Stimulated activated CD4-positive, alpha-beta T cell treated with anti-CD3 and anti-CD28 coated beads, Interleukin-15, amount 100 ng/mL, for 1 hour (primary cell): ENCODE measurements at places on chromosomes 7 and 10.

DNA sequence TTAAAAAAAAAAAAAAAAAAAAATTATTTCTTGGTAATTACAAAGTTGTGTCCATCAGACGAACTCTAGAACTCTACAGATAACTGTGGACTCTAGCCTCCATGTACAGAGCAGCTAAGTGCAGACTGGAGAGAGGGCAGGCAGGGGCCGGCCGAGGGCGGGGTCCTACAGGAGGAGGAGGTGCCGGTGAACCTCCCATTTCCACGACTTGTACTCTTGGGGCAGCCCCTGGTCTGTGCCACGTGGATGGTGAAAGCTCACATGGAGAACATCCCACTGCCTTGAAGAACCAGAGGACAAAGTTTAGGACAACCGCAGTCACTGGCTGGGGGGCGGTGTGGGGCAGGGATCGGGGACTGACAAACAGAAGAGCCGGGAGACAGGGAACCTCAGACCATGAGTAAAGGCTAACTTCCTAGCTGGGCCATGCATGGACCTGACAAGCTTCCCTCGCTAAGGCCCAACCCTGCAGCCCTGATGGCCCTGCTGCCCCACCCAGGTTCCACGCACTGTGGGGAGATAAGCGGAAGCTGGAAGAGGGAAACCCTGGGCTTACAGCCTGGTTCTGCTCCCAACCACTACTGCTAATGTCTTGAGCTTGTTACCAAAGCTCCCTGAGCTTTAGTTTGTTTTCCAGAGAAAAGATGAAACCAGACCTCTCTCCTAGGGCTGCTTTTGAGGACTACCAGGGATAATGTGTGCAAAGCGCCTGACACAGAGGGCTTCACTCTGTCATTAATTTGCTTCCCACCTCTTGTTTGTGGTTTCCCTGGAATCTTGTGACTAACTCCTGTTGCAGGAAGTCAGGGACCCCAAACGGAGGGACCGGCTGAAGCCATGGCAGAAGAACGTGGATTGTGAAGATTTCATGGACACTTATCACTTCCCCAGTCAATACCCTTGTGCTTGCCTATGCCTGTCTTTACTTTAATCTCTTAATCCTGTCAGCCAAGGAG is 16.1 kb upstream of the SEC61G start:
- DNase-seq = no peak

GRCh38 chr7:78429878-78430277 is 631.3 kb downstream of the PHTF2 start:
- DNase-seq = no peak

DNA sequence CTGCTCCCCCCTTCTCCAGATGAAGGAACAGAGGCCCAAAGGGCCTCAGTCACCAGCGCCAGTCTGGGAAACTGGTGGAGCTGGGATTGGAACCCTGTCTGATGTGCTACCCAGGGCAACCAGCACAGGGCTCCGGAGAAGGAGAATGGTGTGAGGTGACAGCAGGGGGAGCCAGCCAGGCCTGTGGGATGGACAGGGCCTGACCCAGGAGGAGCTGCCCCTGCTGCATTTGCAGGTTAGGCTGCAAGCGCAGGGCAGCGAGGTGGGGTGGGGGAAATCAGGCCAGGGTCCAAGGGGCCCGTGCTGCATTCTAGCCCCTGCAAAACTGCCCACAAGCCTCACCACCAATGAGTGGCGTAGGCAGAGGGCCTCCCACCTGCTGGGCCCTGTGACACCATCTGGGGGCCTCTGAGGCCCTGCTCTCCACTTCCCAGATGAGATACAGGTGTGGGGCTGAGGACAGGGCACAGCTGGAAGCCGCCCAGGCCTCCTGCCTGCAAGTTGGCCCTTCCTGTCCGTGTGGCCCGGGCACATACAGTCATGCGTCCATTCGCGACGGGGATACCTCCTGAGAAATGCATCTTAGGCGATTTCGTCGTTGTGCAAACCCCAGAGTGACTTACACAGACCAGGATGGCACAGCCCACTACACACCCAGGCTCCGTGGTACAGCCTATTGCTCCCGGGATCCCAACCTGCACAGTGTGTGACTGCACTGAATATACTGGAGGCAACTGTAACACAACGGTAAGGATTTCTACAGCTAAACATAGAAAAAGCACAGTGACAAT is 45.3 kb downstream of the RASGEF1A start:
- no peak for DNase-seq

DNA sequence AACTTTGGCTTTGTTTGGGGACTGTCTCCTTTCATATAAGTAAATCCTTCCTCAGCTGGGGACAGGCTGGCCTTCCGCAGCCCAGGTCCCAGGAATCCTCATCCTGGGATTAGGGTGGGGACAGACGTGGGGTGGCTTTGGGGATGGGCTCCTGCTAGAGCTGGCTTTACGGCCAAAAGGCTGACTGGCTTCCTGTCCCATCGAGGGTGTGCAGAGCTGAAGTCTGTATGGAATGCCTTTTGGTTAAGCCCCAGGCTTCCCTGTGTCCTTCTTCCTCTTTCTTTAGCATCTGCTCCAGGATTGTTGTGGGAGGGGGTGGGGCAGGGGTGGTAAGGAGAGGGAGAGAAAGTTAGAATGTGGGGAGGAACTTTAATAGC is 59.4 kb upstream of the AQP1 start:
- no peak for DNase-seq

- no peak for DNase-seq
Measured at GRCh38 chr7:157568106-157568769, 231.4 kb downstream of the DNAJB6 start.

DNA sequence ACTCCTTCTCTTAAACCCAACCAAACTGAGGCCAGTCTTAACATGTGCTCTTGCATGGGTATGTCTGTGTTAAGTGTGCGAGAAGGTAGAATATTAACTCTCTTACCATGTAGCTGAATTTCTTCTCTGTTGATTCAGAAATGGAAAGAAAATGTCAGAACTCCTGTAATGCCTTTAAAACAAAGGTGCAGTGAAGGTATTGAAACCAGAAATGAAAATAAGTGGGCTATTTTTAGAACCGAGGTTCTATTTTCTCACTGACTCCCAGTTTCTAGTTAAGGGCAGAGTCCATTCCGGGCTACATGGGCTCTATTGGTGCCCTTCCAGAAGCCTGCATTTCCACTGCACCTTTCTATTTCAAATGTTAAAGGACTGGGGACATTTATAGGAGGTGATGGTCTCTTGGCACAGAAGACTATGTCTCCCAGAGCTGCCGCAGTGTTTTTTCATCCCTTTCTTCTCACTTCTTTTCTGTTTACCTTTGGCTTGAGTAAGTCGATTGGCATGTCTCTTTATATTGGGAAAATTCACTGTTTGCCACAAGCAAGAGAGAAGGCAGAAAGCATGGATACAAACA is 174.9 kb downstream of the LRMDA start:
- no peak for DNase-seq

DNA sequence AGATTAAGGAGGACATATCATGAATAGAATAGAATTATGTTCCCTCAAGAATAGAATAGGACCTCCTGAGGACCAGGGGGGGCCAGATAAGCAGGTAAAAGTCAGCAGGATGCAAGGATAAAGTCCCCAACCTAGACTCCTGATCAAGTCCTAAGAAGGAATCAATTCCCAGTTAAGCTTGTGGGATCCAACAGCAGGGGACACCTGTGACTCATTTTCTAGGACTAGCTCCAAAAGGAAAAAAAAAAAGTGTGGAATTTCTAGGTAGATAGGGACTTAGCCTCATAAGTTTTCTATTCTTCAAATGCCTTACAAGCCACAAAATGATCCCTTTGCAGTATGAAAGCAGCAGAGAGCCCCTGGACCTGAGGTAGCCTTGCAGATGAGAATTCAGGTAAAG is 336.2 kb downstream of the WDR11 start:
- DNase-seq = no peak

DNA sequence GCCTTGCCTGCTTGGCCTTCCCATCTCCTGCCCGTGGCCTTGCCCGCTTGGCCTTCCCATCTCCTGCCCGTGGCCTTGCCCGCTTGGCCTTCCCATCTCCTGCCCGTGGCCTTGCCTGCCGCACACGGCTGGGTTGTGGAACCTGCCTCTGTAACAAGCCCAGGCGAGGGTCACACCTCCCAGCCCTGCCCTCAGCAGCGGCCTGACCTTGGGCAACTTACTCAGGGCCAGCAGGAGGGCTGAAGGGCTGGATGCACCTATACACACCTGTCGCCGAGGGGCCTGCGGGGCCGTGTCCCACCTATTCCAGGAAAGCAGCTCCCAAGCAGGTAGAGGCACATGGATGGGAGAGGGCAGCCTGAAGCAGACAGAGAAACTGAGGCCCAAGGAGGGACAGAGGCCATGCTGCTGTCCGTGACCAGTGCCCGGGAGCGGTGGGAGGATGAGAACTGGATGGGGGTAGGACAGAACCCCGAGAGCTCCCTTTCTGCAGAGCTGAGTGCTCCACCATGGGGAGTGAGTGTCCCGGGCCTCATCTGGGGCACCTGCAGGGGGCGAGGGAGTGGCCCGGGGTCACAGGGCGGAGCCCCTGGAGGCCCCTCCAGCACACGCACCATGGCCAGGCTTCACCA is 277.6 kb downstream of the ELFN1 start:
- no peak for DNase-seq

DNA sequence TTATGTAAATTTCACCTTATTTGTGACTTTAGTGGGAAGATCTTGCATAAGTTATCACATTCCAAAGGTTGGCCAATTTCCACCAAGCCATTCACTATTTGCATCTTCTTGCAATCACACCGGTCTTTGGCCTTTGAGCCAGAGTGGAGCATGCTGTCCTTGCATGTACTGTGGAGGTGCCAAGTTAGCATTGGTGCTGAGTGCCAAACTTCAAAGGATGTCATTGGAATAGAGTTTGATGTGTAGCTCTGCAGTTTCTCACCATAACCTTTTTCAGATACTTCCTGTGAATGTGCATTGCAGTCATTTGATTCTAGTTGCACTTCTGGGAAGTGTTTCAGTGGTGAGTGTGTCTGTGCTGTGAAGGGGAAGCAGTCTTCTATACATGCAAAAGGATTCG is 620.6 kb downstream of the SUGCT start:
- no peak for DNase-seq

DNA sequence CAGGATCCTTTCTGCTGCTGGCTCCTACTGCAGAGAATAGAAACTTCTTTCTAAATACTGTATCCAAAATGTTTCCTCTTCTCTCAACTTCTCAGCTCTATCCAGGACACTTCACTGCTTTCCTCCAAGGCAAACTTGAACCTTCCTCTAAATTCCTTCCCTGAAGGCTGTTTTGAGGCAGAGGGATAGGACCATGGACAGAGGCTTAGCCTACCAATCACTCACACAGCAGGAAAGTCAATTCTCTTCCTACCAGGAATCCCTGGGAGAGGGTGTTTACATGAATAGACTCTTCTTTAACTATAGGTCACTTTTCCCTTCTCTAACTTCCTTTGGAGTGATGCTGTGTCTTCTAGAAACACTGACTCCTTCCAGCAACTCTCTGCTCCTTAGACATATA is 115.6 kb upstream of the MKLN1 start:
- no peak for DNase-seq

DNA sequence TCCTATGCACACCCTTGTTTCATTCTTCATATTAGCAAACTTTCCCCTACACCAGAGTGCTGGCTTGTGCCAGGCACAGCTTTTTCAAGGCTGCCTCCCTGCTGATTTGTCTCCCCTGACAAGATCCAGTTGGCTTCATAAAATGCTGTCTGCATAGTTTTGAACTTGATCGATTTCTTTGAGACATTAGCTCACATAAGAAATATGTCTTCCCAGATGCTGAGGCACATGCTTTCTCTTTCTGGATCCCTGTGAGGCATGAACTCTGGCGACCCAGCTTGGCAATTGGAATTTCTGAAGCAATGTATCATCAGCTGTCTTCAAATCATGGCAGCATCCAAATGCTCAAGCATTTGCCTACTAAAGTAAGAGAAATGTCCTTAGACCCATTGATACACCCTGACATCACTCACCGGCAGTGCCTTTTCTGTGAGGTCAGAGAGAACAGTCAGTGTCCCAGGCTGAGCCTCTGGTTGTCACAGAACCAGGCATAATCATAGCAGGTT is 616.4 kb upstream of the GHITM start:
- no peak for DNase-seq

DNA sequence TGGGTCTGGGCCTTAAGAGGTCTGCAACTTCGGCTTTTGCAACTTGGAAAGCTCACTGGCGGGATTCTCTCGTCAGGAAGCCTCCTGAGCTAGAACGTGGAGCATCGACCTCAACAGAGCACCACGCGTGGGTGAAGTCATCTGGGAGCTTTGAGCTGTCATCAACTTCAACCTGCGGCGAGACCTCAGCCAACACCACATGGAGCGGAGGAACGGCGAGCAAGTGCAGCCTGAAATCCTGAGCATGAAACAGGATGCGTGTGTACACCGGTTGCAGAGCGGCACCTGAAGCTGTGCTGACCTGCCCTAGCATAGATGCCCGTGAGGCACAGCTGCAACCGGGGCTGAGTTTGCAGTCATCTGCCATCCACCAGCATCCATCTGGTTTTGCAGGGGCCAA is 295.7 kb upstream of the SHH start:
- no peak for DNase-seq

GRCh38 chr7:88344956-88345832 is 38.5 kb upstream of the STEAP4 start:
- no peak for DNase-seq

DNA sequence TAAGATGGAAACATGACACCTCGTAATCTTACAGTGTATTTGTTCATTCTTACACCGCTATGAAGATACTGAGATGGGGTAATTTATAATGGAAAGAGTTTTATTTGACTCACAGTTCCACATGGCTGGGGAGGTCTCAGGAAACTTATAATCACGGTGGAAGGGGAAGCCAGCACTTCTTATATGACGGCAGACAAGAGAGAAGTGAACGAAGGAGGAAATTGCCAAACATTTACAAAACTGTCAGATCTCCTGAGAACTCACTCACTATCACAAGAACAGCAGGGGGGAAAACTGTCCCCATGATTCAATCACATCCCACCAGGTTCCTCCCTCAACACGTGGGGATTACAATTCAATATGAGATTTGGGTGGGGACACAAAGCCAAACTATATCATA is 282.3 kb downstream of the HGF start:
- no peak for DNase-seq

- DNase-seq = no peak
Measured at GRCh38 chr7:36037121-36037662, 115.9 kb upstream of the EEPD1 start.

GRCh38 chr10:43044961-43045621 is 31.8 kb upstream of the RET start:
- DNase-seq = no peak

DNA sequence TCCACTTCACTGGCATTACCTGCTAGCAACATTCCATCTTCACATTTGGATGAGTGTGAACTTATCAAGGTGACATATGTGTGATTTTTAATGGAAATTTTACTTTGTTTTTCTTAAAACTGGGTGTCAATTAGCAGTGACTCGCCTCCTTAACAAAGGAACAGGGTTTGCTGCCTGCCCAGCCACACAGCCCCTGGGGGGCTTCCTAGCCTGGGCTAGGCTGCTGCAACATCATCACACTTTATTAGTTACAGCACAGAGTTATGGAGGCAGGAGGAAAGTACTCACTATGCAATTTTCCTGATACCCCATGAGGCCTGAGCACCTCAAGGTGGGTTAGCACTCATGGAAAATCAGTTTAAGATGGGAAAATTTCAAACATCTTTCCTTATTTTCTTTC is 861.3 kb downstream of the NRG3 start:
- no peak for DNase-seq
